ENCODE measurements at places on chromosomes 6 and 20.
A peak's percentile ranks its signal among the peaks of the same experiment; 100 is the strongest.

DNA sequence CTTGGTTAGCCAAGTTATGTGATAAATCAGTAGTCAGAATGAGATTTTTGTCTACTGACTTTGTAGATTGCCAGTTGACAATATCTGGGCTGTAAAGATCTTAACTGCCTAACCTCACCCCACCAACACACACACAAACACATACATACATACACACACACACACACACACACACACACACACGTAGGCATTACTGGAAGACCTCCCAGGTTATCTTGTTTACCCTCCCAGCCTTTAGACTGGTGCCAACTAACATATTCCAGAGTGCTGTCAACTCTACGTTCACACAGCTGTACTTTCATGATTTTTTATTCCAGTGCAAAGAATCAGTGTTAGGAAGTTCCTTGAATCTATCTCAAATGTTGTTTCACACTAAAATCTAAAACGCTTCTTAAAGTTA is 38.9 kb downstream of the BMP5 start:
- no peak for DNase-seq

DNA sequence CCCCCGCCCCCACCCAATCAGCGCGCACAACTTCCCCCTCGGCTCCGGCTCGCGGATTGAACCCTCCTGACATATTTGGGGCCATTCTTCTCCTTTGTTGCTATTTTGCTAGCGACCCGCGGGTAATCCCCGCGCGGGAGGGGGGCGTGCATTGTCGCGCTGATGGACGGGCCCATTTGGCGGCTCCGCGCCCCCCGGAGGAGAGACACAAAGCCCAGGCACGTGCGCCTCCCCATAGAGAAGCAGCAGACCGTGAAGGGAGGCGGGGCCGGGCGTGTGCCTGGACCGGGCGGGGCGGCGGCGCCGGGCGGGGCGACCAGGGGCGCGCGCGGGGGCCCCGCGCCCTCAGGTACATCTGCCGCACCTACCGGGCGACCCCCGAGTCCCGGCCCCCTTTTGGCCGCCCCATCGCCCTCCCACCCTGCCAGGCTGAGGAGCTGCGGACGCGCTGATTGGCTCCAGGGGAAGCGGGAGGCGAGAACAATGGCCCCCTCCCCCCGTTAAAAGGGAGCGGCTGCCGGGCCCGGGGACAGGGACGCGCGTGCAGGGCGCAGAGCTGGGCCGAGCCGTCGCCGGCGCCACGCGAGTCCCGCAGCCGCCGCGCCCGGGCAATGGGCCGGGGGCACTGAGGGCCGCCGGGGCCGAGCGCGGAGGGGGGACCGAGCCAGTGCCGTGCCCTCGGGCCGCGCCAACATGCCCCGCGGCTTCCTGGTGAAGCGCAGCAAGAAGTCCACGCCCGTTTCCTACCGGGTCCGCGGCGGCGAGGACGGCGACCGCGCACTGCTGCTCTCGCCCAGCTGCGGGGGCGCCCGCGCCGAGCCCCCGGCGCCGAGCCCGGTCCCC is at the start of gene INSM1:
INSM1 (plus strand) TSS at position 530 of the 843 bp plus-strand sequence; CDS start at position 694, 164 bp downstream.
- peak; percentile 100 for DNase-seq

GRCh38 chr6:118574051-118574865 is 26.2 kb downstream of the PLN start:
- no peak for DNase-seq

DNA sequence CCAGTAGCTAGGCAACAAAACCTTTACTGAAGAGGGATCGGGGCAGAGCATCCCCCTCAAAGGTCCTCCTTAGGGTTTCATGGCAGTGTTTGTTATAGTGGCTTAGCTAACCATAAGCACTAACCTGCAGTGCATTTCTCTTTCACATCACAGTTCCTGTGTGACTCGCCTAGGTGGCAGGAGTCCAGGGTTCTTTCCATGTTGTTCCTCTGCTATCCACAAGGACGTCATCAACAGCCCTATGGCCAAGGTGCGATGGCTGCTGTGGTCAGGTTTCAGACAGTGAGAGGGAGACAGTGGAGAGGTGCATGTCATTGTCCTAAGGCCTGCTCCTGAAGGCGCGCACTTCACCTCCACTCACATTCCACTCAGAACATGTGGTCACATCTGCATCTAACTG is 38.8 kb upstream of the FOXA2 start:
- DNase-seq: no peak

DNA sequence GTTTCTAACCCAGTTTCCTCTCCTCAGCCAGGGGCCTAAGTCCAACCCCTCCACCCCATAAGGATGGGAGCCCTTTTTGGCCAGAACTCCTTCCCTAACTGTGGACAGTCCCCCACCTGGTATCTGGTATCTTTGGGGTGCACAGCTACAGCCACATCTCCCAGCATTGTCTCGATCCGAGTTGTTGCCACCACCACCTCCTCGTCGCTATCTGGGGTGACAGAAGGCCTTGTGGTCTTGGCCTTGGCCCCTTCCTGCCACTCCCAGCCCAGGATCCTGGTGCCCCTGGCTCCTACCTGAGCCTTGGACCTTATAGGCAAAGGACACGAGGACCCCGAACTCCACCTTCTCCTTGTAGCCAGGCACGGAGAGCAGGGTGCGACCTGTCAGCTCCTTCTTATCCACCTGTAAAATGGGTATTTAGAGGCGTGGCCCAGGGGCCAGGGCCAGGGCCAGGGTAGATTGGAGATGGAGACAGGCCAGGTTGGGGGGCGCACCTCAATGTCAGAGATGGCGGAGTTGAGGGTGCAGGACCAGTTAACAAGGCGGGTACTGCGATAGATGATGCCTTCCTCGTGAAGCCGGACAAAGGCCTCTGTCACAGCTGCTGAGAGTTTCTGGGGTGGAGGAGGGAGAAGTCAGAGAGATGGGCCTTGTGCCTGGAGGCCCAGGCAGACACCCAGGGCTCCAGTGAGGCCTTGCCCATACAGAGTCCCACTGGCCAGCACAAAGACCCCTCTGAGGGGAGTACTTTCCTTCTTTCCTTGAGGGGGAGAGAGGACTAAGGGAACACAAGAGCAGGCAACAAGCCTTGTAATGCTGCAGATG is 7.2 kb upstream of the VWA7 start:
- DNase-seq: no peak

GRCh38 chr6:81088145-81088544 is 664.3 kb downstream of the TENT5A start:
- no peak for DNase-seq

GRCh38 chr6:134822920-134823709 is 126.8 kb downstream of the ALDH8A1 start:
- peak; percentile 80 for DNase-seq

GRCh38 chr20:58023781-58024180 is 204.7 kb downstream of the ANKRD60 start:
- no peak for DNase-seq

DNA sequence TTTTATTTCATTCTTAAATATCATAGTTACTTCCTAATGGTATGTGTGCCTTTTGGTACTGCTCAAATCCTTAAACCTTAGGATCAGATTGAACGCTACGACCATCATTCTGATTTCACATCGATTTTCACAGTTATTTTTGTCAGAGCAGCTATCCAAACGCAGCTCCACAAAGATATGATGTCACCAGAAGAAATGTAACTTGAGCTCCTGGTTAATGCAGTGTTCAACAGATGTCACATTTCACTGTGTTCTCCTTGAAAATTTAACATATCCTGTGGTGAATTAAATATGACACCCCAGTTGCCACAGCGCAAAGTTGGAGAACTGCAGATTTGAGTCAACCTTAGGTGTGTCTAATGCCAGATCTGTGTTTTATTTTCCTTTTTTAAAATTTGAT is 81.4 kb downstream of the CTNNBL1 start:
- no peak for DNase-seq

- DNase-seq: no peak
Observed at GRCh38 chr6:39192736-39193135, 36.5 kb downstream of the KCNK5 start.

DNA sequence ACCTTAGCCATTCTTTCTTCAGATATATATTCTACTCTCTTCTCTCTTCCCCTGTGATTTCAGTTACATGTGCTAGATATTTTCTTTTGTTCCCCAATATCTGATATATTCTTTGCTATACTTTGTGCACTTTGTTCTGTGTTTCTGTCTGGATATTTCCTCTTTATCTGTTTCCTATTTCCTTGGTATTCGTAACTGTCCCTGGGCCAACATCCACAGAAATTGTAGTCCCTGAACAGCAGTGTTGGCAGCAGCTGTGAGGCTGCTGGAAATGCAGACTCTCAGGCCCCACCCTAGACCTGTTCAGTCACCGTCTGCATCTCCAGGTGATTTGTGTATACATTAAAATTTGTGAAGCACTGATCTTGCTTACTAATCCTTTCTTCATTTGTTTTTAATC is 522.9 kb upstream of the SOX4 start:
- no peak for DNase-seq

DNA sequence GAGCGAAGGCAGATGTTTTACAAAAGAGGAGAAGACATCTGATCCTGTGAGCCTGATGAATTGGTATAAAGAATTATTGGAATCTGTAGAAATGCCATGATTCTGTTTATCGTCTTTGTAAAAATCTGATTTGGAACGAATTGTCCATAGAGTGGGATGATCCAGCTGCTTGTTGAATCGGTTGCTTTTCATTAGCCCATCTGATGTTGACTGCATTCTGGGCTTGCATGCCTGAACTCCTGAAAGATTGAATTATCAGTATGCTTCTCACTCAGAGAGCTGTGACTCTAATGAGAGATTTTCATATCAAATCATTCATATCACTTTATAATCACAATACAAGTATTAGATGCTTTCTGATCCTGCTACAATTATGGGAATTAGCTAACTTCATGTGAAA is 100.6 kb downstream of the KLHL32 start:
- no peak for DNase-seq

GRCh38 chr6:158635427-158636073 is 9.0 kb downstream of the DYNLT1 start:
- DNase-seq: no peak

GRCh38 chr6:107670792-107671199 is 153.3 kb downstream of the SCML4 start:
- no peak for DNase-seq

- no peak for DNase-seq
Observed at GRCh38 chr20:33865761-33866370, 54.7 kb downstream of the CHMP4B start.

- DNase-seq: peak; percentile 42
Observed at GRCh38 chr20:43537921-43538877, 20.6 kb upstream of the SGK2 start.

DNA sequence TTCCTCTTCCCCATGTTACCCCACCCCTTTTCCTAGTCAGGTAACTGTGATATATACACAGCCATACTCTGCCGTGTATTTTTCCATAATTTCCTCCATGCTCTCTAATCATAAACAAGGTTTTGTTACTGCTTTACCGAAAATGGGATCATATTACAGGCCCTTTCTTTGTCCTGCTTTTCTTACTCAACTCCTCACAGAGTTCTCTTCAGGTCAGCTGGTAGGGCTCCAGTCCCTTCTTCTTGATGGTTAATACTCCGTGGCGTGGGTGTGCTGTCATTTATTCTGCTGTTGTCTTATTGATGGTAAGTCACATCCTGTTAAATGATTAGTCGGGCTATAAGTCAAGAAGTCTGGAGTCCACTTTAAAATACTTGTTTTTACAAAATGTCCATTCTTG is 24.9 kb upstream of the PI16 start:
- no peak for DNase-seq

- DNase-seq: no peak
Observed at GRCh38 chr20:59632541-59633113, 28.3 kb downstream of the PHACTR3 start.

DNA sequence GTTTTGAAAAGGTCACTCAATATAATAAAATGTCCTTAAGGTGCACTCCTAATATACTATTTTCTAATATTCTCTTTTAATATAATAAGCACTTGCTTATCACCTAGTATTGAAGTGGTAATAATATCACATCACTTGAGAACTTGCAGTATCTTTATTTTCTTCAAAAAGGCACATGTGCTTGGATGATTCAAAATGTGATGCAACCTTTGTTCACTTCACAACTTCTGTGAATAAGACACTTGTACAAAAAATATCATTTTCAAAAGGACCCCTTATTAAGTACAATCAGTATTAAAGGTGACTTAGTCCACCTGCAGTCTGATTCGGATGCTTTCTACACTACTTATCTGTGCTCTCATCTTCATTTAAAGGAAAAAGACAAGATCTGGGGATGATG is 3.4 kb downstream of the PRELID3B start:
- DNase-seq: no peak

GRCh38 chr6:1287103-1287591 is 24.8 kb upstream of the FOXQ1 start:
- DNase-seq: no peak

DNA sequence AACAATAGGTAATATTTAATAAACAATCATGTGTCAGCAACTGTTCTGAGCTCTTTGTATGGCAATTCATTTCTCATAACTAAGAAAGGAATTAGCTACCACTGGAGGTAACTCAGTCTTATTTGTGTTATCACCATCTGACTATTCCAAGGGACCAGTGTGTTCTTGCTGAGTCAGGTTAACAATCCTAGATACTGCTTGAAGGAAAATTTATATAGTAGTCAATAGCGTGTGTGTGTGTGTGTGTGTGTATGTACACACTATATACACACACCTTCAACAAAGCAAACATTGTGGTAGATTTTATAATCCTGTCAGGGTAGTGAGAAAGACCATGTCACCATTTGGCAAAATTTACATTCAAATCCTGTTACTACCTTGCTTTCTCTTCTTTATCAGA is 45.8 kb upstream of the SMIM8 start:
- no peak for DNase-seq

DNA sequence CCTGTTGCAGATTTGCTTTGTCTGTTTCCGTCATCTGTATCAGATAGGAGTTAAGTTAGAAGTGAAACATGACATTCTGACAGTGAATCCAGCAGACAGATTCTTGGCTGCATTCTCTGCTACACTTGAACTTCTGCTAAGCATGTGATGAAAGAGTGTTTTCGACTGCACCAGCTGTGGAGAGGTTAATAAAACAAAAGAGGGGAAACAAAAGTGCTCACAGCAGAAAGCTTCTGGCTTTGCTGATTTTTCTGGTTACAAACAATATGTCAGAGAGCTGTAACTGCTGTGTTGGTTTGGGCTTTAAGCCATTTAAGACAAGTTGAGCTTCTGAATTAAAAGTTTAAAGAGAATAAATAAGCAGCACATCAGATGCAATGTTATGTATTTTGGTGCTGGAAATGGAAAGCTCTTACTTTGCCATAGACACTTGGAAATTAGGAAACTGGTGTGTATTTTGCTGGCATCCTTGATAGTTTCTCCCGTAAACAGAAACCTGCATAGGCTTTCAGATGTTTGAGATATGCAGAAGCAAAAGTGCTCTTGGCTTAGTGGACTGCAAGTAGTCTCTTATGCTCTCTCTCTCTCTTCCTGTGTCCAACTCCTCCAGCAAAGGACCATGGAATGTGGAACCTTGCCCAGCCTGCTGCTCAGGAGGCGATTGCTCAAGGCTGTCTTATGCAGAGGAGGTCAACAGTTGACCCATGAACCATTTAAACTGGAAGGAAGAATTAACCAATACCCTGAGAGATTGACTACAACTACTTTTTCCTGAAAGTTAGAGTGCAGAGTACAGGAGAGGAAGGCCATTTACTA is 104.9 kb downstream of the RPS12 start:
- no peak for DNase-seq

Data from NCI-H748 treated with DMSO at 0.1 percent for 48 hours (cell line).